Stimulated activated CD4-positive, alpha-beta T cell treated with anti-CD3 and anti-CD28 coated beads, Interleukin-1b, Interleukin-23, amount 100 ng/mL, for 1 hour (primary cell): ENCODE measurements at places on chromosomes 7 and 10.

DNA sequence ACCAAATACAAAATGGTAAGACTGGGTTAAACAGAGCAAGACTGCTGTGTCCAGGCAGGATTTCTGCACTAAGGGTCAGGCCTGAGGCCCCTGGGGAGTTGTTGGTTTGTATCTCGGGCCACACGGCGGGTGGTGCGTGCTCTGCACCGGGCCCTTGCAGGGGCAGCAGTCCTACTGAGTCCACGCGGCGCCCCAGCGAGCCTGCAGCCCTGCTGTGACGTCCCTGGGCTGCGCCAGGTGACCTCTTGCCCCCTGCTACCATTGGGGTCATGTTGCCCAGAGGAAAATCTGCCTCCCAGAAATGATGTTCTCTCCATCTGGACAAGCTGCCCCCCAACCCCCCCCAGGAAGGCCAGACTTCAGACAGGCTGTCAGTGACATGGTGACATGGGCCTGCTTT lies 281.5 kb downstream of the CELF2 start:
- no peak for DNase-seq

GRCh38 chr7:142033154-142033553 lies 37.5 kb downstream of the MGAM start:
- no peak for DNase-seq

- no peak for DNase-seq
These were observed 78.4 kb downstream of the RNF216 start for GRCh38 chr7:5702876-5703571.

DNA sequence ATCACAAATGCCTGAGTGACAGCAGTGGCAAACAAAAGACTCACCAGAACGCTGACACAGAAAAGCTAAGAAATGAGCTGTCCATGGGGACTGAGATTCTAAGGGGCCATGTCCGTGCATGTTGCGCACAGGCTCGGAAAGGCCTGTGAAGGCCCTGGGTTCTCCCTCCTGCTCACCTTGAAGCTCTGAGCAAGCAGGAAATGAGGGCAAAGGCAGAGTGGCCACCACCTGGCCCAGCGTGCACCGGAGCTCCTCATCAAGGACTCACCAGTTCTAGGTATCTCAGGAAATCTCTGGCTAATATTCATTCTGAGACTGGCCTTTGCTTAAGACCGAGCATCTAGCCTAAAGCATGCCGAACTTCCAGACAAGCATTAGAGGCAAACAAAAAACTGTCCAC lies 52.7 kb downstream of the MAD1L1 start:
- no peak for DNase-seq

DNA sequence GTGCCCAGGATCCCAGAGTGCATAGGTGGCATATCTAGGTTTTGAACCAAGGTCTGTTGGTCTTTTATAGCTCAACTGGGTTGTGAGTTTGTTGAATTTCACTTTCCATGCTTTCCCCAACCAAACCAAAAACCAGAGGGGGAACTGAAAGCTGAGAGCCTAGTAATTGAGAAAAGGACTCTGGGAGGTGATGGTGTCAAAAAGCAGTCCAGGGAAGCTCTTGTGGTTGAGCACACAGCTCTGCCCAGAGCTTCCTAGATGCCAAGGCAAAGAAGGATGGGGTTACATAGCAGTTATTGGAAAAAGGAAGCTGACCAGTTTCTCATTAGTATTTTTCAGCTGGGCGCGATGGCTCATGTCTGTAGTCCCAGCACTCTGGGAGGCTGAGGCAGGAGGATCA lies 9.9 kb downstream of the POR start:
- no peak for DNase-seq

DNA sequence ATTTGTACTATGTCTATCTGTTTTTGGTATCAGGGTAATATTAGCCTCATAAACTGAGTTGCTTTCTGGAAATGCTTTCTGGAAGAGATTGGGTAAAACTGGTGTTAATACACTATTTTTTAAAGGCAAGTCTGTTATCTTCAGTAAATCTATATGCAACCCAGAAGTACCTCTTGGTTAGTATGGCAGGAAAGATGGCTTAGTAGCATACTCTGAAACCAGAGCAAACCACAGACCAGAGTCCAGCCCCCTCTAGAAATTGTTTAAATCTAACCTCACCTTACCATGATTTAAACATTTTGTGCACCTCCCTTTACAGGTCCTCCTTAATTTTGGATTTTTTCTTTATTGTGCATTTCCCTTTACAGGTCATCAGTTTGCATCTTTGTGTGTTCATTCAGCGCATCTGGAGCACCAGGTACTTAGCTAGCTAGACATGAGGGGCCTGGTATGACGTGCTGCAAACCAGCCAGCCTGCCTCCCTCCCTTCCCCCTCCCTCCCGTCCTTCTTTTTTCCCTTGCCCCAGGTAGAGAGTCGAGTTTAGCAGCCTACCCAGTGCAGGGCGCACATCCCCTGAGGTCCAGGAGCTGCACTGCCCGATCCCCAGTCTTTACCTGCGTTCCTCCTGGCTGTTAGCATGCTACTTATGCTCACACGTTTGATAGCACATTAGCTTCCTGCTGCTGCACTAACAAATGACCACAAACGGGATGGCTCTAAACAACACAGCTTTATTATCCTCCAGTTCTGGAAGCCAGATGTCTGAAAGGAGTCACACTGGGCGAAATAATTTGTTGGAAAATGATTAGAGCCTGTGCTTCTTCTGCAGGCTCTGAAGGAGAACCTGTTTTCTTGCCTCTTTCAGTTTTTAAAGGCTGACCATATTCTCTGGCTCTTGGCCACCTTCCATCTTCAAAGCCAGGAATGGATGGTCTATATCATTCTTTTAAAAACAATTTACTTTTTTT lies 299.9 kb upstream of the HABP2 start:
- no peak for DNase-seq

DNA sequence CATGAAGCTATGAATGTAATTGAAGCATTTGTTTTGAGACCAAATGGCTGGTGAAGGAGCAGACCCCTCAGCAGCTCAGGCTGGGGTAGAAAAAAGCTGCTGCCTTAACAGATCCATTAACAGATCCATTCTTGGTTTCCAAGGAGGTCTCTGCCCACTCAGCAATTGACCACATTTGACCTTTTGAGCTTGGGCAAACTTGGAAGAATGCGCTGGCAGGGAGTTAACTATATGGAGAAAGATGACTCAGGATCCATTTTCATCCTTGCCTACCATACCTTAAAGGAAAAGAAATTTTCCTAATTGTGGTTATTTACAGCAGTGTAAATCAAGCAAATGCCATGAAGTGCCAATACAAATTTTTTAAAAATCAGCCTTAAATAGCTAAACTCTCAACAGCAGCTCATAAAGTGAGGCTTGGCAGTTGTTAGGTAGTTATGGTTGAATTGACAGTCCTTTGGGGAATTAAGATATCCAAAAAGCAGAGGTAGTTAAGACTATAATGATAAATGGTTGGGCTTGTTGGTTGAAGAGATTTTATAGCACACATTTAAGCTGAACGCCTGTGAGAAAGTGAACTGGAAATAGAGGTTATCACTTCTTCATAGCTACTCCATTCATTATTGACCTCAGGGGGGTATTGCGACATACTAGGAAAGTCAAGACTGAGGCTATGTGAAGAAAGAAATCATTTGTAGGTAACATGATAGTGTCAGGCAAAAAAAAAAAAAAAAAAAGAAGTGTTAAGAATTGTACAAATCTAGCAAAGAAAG lies 83.9 kb downstream of the MKX start:
- no peak for DNase-seq

DNA sequence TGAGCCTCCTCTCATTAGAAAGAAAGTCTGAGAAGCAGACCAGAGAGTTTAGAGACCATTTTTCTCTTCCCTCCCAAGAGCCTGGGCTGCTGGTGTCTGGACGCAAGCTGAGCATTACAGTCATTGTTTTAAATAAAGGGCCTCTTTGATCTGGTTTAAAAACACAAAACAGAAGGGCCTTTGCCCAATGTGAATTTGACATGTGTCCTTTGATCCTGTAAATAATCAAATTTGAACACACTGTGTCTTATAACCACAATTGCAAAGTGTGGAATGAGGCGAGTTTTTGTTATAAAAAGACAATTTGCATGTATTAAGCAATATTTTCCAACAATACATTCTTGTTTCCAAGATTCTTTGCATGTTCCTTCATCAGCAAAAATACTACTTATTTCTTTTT lies 158.5 kb downstream of the C7orf25 start:
- no peak for DNase-seq

GRCh38 chr10:3136336-3136735 lies 36.2 kb downstream of the PITRM1 start:
- no peak for DNase-seq

DNA sequence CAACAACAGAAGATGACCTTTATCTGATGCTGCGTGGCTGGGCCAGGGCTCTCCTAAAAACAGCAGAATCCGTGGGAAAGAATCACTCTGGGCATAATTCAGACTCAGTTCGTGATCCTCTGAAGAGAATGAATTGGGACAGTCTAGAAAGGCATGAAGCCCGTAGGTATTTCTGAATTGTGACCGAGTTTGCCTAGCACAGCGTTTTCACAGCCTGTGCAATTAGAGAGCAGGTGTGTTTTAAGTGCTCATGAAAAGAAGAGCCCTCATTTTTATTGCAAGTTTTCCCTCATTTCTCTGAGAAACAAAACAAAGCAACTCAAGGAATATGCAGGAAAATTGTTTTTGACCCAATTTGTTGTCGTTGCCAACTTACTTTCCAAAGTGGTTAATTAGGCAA lies 366.2 kb downstream of the WDR11 start:
- DNase-seq, result no peak

DNA sequence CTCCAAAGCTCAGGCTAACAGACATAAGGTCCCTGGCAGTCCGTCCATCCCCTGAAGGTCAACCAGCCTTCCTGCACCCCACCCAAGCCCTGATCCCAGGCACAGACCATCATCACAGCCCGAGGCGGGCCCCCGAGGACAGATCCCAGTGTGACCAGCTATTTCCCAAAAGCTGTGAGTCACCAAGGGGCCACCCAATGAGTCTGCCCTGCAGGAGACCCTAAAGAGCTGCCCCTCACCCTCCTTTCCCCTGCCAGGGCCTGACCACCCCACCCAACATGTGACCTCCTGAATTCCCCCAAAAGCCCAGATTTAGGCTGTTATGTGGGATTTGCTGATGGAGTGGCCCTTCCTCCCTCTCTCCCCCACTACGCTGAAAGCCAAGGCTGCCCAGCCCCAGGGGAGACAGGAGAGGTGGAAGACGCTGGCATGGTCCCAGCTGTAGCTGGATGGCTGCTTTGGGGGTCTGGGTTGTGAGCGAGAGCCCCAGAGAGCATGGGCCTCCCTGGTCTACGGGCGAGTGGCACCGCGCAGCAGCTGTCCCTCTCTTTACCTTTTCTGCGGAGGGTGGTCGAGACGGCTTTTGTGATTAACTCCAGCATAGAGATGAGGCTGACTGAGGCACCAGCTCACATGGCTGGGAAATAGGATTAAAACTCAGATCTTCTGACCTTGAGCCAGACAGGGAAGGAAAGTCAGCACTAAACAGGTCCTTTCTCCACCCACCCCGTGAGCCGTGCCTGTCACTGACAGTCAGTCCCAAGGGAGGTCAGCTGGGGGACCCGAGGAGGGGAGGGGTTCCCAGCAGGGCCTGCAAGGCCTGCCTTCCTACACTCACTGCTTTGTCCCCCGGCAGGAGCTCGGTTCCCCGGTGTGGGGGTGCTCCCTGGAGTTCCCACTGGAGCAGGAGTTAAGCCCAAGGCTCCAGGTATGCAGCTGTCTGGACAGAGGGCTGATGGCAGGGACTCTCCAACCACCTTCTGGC lies 16.7 kb downstream of the ELN start:
- no peak for DNase-seq

- no peak for DNase-seq
These were observed 83.4 kb upstream of the PPP1R9A start for GRCh38 chr7:94823947-94824346.

DNA sequence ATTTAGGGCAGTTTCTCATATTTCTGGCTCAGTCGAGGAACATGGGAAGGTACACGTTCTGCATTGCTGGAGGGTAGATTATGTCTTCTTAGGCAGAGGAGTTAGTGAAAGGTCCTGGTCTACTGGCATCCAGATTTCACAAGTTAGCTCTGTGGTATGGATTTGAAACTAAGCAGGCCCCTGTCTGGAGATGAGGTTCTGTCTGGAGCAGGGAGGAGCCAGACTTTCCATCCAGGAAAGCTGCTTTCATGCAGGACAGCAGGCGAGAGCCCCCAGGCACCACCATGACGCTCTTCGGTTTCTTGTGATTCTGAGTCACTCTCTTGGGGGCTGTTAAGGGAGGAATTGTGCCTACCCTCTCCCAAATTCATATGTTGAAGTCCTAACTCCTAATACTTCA lies 184.3 kb downstream of the KIAA1217 start:
- DNase-seq, result no peak

- no peak for DNase-seq
These were observed 35.1 kb downstream of the FHIP2A start for GRCh38 chr10:114856544-114857287.

GRCh38 chr10:101103430-101103829 lies 27.7 kb upstream of the TLX1 start:
- no peak for DNase-seq

DNA sequence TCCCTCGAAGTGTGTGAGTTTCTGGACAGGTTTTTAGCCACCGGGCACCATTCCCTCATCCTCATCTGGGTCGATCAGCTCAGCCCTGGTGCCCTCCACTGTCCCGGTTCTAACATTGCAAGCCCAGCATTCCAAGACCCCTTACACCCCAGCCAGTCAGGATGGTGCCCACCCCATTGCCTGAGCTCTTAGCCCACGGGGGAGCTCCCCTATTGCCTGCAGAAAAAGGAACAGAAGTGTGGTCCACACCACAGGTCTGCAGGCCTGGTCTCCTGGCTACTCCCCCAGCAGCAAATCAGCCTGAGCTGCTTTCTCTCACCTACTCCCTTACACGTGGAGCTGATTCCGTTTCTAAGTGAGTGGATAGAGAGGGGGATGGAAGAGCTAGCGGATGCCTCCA lies 4.8 kb downstream of the CALML5 start:
- no peak for DNase-seq

DNA sequence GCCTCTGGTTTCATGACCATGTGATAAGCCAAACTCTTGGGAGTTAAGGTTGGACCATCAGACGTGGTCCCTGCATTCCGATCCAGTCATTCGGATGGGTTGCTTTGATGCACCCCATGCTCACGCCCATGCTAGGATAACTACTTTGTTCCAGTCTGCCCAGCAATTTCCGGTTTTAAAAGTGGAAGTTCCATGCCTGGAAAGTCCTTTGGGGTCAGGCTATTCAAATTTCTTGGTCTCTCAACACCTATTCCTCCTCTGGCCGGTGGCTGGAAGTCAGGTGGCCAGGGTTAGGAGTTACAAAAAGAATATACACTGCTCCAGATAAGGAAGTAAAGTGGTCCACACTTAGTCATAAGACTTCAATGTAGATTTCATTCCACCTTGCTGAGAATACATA lies 37.7 kb upstream of the HABP2 start:
- DNase-seq, result no peak

DNA sequence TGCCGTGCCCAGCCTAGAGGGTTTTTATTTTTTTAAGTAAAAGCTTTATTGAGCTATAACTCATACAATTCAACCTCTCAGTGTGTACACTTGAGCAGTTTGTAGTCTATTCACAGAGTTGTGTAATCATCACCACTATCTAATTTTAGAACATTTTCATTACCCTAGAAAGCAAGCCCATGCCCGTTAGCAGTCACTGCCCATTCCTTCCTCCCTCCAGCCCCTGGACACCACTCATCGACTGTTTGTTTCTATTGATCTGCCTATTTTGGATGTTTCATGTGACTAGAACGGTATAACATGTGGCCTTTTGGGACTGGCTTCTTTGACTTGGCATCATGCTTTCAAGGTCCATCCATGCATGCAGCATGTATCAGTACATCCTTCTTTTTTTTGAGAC lies 25.7 kb upstream of the SEC61A2 start:
- no peak for DNase-seq

- no peak for DNase-seq
These were observed 320.0 kb upstream of the ETV1 start for GRCh38 chr7:14309432-14309831.

- no peak for DNase-seq
These were observed 23.2 kb downstream of the CFAP58 start for GRCh38 chr10:104376784-104377300.
